ENCODE measurements at places on chromosomes 1 and 21.

DNA sequence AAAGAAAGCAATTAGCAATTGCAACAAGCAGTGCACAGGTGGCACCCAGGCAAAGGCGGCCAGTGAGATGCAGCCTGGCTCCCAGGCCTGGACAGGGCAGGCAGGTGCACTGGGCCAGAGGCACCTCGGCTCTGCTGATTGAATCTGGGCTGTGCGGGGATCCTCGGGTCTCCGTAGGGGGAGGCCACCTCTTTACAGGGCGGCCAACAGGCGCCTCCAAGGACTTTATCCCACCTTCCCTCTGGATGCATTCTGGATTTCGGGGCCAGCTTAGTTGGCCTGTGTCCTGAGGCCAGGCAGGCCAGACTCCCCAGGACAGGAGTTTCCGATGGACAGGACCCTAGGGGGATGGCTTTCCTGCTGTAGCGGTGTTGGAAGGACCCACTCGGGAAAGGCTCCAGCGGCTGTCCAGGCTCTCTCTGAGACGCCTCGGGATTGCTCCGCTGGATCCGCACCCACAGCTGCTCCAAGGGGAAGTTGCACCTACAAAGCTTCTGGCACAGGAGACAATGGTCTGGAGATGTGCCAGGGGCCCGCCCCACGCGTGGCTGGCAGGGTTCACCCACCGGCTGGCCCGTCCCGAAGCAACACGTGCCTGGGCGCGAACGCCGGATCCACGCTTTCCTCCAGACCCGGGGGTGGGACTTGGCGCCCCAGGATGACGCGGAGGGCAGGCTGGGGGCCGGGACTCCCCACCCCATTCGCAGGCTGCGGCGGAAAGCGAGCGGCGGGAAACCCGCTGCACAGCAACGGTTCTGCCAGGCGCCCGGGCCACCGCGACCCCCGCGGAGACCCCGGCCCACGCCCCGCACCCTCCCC is 810 bp downstream of the SLC19A1 start:
- DNase-seq = peak; percentile 77

DNA sequence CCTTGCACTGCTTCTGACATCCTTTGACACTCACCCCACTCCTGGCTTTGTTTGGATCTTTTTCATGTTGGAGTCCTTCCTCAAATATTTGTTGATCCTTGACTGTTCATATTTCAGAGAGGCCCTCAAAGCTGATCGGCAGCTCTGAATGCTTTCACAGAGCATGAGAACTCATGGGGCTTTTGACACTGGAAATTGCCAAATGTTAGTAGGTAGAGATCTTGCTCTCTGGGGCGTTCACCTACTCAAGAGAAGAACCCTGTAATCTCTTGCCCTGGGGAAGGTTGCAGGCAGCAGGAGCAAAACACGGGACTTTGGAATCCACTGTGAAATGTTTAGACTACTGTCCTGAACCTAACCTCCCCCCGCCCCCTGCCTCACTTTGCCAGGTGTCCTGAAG is 67.4 kb upstream of the STUM start:
- no peak for DNase-seq

DNA sequence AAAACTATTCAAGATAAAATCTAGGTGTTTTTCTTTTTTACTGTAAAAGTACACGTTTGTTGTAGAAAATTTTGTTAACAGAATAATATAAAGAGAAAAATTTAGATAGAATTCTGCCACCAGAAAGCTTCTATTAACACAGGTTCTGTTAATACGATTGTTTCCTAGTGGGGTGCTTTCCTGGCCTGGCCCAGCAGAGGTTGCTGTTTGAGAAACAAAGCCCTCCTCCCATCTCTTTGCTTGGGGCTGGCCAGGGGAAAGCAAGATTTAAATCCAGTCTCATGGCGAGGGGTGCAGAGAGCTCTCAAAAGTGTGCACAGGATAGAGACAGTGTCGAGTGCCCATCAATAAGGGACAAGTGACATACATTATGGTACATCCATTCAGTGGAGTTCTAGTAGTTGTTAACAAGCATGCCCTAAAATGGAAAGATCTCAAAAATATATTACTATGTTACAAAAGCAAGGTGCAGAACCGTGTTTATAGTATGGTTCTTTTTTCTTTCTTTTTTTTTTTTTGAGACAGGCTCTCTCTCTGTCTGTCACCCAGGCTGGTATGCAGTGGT is 14.6 kb upstream of the ACBD3 start:
- DNase-seq = no peak

DNA sequence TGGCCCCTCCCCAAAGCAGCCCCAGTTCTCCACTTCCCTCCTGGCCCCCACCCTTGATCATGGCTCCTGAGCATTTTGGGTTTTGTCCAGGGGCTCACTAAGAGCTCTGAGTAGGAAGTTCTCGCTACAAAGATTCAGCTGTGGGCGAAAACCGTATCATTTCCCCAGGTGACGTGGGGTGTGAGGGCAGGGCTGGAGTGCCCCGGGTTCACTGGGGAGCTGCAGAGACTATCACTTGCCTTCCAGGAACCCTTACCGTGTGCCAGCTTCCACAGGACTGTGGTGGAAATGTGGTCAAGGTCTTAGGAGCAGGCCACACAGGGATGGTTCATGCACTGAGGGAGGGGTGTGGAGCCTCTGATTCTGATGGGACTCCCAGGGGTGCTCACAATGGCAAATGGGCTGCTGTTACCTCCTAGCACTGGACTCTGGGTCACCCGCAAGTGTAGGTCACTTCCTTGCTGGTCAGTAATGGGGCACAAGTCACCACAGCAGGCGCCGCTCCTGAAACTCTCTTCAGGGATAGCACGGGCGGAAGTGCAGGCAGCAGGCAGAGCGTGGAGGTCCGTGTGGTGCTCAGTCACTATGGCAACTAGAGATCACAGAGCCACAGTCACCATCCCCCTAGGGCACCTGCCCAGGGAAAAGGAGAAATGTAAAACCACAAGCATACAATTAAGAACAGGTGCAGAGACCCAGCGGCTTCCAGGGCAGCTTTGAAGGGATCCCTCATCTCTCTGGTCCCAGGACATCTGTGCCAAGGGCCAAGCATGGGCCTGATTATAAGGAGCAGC is 35.4 kb downstream of the RSPH1 start:
- DNase-seq = no peak

DNA sequence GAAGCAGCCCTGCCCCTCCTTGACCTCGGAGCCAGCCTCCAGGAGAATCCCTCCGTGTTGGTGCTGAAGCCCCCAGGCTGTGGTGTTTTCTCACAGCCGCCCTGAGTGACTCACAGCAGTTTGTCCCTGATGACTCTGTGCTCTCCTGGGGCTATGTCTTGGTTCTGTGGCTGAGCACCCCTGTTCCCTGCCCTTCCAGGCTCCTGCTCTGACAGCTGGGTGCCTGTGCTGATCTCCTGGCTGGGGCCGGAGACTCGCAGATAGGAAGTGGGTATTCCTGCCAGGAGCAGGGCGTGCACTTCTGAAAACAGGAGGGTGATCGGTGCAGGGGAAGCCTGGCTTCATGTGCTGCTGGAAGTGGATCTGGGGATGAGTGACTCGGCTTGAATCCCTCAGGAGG is 34.5 kb downstream of the POFUT2 start:
- no peak for DNase-seq

GRCh38 chr21:15221799-15222386 is 157.1 kb upstream of the NRIP1 start:
- DNase-seq = peak; percentile 68

DNA sequence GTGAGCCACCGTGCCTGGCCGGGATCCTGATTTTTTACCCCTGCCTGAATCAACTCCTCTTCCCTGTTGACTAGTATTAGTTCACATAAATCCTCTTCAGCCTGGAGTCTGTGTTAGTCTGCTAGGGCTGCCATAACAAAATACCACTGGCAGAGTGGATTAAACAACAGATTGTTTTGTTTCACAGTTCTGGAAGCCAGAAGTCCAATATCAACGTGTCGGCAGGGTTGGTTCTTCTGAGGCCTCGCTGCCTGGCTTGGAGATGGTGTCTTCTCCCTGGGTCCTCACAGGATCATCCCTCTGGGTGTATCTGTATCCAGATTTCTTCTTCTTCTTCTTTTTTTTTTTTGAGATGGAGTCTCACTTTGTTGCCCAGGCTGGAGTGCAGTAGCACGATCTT is 18.2 kb downstream of the DOP1B start:
- no peak for DNase-seq

GRCh38 chr21:32364387-32364786 is 28.4 kb downstream of the URB1 start:
- DNase-seq = peak; percentile 37

DNA sequence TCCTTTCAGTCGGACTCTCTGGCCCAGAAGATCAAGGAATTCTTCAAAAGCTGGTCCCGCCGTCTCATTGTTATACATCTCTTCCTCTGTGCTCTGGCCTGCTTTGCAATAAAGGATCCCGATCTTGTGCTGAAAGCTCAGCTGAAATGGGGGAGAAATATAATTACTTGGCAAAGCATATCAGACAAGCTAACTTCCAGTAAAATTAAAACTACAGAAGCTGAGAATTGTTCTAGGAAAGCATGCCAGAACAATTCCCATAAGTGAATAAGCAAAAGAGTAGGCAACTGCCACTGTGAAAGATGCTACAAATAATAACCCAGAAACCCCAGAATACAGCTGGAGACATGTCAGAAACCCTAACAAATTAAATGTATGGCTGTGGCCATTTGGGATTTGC is 146.1 kb downstream of the SIPA1L2 start:
- DNase-seq = no peak

- peak; percentile 73 for DNase-seq
Measured at GRCh38 chr1:29122682-29123052, 1.0 kb downstream of the TMEM200B start.

DNA sequence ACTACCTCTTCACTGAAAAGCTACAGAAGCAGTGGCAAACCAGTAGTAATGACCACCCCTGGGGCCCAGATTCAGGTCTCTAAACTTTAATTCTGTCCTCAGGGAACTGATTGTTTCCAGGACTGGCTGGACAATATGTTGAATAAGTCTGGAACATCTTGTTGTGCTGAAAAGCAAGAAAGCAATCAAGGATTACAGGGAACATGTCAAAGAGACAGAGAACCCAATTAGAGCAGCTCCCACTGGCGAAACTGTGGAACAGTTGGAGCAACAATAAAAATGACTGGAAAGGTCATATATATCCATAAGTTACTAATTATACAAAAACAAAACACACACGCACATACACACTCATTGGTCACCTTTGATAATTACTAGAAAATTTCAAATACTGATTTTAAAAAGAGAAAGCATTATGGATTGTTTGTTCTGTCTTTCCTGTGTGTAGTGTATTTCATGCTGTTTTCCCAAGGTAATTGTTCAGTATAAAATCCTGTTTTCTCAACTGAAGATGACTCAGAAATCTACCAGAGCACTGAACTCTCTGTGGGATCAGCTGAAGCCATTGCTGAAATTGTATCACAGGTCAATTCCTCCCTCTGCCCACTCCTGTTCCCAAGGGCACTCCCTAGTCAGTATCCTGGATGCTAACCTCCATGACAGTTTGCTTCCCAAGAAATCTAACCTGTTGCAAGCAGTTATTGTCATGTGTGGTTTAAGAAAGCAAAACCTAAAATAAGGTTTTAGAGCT is 83.6 kb upstream of the RGS1 start:
- DNase-seq = no peak

GRCh38 chr1:48181669-48182367 is 40.7 kb upstream of the SLC5A9 start:
- DNase-seq = no peak

GRCh38 chr1:53968125-53968513 is 22.0 kb downstream of the LRRC42 start:
- no peak for DNase-seq

GRCh38 chr1:84862810-84863251 is 30.2 kb downstream of the LPAR3 start:
- DNase-seq = no peak

- no peak for DNase-seq
Measured at GRCh38 chr1:12409681-12410080, 179.9 kb downstream of the VPS13D start.

GRCh38 chr1:205667909-205668643 is 12.2 kb downstream of the SLC45A3 start:
- DNase-seq = no peak

DNA sequence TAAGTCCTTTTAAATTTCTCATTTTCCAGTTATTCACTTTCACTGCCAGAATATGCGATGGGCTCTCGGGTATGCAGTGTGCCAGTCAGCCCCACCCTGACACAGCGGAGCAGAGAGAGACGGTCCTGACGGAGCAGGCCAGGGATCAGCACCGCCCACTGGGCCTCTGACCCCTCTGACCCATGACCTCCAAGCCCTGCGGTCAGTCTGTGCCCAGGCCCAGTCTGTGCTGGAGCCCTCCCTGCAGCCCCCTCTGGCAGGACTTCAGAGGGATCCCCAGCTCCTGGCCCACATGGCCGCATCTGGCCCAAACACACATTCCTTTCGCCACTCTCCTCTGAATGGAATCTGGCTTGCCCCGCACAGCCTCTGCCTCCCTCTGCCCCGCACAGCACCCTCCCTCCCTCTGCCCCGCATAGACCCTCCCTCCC is 43.4 kb upstream of the COL6A2 start:
- no peak for DNase-seq

DNA sequence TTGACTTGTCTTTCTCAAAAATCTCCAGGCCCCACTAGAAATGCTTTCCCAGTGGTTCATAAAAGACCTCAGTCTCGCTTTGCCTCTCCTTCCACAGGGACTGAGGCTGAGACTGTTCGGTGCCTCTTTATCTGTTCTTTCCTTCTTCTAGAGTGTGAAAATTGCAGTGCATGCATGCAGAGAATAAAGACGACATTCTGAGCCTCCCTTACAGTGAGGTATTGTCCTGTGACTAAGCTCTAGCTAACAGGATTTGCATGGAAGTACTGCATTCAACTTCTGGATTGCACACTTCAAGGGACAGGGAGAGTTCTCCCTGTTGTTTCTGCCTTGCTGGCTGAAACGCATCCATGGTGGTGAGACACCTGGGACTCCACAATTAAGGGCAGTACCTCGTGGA is 69.1 kb downstream of the COLGALT2 start:
- no peak for DNase-seq

GRCh38 chr21:38664315-38664714 is 141.4 kb upstream of the ETS2 start:
- no peak for DNase-seq

GRCh38 chr1:115729756-115730155 is 38.8 kb downstream of the CASQ2 start:
- no peak for DNase-seq

DNA sequence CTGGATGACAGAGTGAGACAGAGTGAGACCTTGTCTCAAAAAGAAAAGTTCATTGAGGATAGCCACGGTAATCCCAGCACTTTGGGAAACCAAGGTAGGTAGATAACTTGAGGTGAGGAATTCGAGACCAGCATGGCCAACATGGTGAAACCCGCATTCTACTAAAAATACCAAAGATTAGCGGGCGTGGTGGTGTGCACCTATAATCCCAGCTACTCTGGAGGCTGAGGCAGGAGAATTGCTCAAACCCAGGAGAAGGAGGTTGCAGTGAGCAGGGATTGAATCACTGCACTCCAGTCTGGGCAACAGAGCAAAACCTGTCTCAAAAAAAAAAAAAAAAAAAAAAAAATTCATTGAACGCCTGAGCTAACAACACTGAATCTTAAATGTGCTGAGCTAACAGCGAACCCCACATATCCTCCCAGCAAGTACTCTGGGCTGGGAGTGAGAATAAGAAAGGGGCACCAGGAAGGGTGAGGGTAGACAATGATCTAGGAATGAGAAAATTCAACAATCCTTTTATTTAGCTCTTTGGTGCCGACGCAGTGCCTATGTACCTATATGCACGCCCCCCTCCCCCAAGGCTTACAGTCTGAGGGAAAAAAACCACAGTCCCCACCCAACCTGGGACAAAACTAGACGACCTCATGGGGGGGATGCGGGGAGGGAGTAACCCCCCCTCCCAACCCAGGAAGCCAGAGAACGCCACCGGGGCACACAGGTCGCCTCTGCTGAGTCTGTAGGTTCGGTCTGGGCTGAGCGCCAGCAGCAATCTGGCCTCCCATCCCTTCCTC is 1.4 kb upstream of the CACNA1S start:
- DNase-seq = no peak
